Activated T-cell treated with anti-CD3 and anti-CD28 coated beads, Interleukin-2, amount 50 U/mL, for 4 hours (primary cell): ENCODE measurements at places on chromosomes 11 and 22.

GRCh38 chr11:35427071-35427470 lies 7.7 kb upstream of the SLC1A2 start:
- DNase-seq = no peak

DNA sequence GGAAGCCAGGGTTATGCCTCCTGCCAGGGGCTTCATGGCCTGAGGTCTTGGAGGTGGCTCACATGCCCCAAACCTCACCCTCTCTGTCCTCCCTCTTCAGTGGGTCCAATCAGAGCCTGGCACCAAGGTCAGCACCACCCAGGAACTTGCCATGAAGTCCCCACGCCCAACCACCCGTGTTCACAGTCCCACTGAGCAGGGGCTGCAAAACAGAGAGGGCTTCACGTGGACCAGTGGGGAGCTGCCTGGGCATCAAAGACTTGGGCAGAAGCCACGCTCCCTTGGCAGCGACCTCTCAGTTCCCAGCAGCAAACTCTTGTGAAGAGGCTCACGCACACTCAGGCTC lies 425.8 kb upstream of the B3GAT1 start:
- DNase-seq = no peak

- no peak for DNase-seq
Measured at GRCh38 chr11:3665336-3666022, 5.7 kb downstream of the CHRNA10 start.

DNA sequence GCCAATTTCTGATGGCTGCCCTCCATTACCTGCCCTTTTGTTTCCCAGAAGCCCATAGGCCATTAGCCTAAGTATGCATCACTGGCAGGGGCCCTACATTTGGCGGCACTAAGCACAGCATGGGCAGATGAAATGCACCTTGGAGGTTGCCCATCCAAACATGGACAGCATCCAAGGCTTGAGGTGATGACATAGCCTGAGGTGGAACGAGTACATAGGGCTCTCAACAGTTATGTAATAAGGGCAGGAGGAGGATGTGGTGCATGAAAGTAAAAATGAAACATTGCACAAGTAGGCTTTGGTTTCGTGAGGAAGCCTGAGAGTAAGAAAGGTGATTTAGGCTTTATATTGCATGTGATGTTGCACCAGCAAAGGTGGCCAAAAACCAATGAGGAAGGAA lies 148.1 kb downstream of the FAM76B start:
- no peak for DNase-seq

DNA sequence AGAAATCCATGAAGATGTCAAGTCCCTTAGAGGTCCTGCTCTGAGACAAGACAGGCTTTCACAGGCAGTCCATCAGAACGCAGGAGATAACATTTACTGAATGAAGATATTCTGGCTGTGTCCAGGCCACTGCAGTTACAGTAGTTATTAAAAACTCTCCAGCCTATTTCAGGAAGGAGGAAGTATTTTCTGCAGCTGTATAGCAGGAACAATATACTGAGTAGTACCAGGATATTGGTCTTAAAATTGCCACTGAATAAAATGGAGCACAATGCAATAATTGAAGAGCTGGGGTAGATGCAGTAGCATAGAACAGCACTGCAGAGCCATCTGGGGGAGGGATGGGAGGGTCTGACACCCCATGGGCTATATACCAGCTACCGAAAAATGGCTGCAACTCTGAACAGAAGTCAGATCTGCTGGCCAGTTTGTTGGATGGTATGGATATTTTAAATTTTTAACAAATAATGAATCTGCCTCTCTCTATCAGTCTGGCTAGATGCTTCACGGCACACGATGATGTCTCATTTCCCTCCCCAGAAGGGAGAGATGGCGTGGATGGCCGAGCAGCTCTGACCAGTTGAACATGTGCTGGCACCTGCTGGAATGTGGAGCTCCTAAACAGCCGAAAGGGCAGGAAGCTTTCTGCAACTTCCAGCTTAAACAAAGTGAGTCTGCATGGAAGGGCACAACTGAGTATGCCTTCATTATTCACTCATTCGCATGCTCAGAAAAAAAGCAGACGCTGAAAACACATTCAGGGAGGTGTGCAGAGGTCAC lies 342.1 kb upstream of the SYN3 start:
- no peak for DNase-seq

GRCh38 chr11:34181856-34182405 lies 76.5 kb downstream of the NAT10 start:
- DNase-seq = no peak

GRCh38 chr11:117375960-117376359 lies 48.3 kb downstream of the CEP164 start:
- no peak for DNase-seq

- DNase-seq = no peak
Measured at GRCh38 chr22:44012162-44012561, 11.9 kb upstream of the PARVB start.

DNA sequence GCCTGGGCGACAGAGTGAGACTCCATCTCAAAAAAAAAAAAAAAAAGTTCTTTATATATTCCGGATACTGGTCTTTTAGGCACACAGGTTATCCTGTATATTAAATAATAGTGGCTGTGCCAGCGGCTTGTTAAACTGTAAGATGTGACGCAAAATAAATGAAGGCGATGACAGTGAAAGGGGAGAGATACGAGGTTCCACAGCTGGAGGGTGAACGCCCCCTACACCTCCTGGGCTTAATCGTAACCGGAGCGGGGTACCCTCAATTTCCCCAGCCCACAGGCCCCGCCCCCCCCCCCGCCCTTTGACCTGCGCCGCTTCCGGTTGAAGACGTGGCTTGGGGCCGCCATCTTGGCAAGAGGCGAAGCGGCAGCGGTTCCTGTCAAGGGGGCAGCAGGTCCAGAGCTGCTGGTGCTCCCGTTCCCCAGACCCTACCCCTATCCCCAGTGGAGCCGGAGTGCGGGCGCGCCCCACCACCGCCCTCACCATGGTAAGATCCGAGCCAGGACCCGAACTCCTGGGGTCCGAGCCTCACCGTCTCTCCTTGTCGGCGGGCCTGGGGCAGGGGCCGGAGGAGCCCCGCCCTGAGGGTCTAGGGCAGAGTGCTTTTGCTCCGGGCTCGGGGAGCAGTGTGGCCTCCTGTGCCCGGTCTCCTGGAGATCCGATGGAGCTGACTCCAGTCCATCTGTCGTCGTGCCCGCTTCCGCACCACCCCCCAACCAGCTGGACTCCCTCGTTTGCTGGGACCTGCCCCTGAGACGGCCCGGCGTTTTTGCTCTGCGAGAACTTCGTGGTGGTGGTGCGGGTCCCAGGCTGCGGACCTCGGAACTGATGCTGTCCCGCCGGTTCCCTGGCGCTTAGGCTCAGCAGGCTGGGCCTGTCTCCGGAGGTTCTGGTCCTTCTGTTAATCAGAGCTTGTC lies at the start of gene ARCN1:
TSS of gene ARCN1 (plus strand) at position 349 of the 920 bp plus-strand sequence. CDS start at position 488, 139 bp downstream.
- DNase-seq = peak; percentile 66

- DNase-seq = no peak
Measured at GRCh38 chr11:68432874-68433273, 27.7 kb upstream of the PPP6R3 start.

- no peak for DNase-seq
Measured at GRCh38 chr11:27545035-27545434, 38.5 kb upstream of the LIN7C start.

DNA sequence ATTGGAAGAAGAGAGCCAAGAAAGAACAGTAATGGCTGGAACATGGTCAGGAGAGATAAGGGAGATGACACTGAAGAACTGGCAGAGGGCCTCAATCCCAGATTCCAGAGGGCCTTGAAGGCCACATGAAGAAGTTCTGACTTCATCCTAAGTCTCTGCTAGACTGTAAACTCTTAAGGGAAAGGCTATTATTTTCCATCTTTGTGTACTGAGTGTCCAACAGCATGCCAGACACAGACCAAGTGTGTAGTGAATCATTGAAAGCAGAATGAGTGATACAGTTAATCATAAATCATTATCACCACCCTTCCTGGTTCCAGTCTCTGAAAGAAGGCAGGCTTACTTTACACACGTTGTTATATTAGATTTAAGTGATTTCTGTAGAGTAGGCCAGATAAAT lies 185.3 kb upstream of the C11orf87 start:
- no peak for DNase-seq

GRCh38 chr11:105734426-105734825 lies 124.6 kb downstream of the GRIA4 start:
- DNase-seq = no peak

DNA sequence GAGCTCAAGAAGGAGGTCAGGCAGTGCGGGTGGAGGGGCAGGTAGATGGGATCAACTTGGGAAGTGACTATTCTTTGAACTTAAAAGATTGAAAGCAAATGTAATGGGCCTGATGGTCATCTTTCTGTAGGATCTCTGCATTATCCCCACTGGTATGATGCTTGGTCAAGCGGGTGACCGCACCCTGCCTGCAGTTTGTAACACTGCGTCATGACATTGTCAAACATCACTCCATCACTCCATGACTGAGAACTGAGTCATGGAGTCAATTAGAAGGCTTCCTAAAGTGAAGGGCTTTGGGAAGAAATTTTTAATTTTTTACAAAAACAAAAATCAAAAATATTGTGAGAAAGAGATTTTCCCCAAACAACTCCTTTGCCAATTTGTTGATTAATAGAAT lies 62.4 kb upstream of the BMAL1 start:
- DNase-seq = no peak

DNA sequence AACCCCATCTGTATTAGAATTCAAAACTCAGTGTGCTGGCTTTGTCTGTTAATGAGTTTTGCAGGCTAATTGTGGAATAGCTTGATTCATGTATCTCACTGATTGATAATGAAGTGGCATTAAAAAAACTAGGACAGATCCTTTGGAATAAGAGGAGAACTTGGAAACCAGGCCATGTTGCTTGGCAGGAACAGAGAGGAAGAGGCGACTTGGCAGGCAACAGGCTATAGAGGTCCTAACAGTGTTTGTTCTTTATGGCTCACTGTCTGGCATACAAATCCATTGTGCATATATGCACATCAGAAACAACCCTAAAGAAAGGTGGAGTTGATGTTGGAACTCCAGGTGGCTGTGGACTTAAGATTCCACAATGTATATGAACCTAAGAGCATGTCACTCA lies 17.4 kb upstream of the OR9I1 start:
- DNase-seq = no peak

GRCh38 chr11:19976281-19976941 lies 183.9 kb downstream of the DBX1 start:
- DNase-seq = no peak

GRCh38 chr11:6991227-6991626 lies 28.9 kb downstream of the ZNF214 start:
- no peak for DNase-seq

DNA sequence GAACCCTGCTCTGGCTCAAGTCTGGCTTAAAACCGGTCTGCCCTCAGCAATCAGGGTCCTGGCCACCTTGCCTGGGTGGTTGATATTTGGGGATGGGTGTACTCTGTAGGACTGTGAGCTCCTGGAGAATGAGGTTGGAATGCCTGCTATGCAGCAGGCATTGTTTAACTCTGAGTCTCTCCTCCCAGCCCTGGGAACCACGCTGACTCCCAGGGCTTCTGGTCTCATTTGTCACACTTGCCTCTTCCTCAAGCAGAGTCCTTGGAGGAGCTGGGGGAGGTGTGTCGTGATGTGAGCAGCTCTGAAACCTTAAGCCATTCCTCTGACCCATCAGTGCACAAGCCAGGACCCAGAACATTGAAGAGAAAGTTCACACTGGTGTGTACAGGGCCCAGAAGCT lies 340.1 kb downstream of the MN1 start:
- DNase-seq = no peak
